CD8-positive, alpha-beta T cell (primary cell): ENCODE measurements at places on chromosomes 3 and 15.

- DNase-seq, result no peak
Observed at GRCh38 chr3:110910346-110910955, 161.2 kb upstream of the NECTIN3 start.

DNA sequence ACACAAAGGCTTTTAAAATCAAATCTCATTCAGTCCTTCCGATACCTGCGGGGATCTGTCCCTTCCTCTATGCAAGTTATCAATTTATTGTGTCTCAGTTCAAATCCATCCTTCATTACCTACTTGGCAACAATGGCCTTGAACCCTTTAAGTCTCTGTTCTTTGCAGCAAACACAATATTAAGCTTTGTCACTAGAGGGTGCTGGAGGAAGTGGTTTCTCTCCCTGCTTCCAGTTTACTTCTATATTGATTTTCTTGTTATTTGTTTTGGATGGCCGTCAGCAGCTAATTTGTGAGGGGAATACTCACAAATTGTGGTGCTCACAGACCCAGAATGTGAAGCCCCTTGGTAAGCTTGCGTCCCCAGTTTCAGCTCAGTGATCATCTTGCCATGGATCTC lies 278.3 kb downstream of the FGF12 start:
- no peak for DNase-seq

GRCh38 chr3:89488800-89489580 lies 381.6 kb downstream of the EPHA3 start:
- DNase-seq, result no peak

- no peak for DNase-seq
Observed at GRCh38 chr15:80501476-80501875, 97.3 kb downstream of the ARNT2 start.

DNA sequence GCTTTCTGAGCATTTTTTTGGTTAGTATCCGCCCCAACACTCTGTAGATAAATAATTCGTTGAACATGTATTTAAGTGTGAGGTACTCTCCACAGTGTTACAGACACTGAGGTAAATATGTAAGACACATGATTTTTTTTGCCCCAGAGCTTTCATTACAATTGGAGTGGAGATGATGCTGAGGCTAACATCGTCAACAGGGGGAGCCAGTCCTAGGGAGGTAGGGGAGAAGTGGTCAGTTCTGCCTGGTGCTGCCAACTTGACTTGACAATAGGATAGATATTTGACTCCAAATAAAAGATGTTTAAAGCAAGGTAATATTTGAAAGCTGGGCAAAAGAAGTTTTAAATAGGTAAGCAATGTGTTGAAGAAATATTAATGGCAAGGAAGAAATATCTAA lies 295.7 kb downstream of the UNC13C start:
- no peak for DNase-seq

- DNase-seq, result no peak
Observed at GRCh38 chr3:193767353-193768069, 174.5 kb downstream of the OPA1 start.

- no peak for DNase-seq
Observed at GRCh38 chr3:40691452-40691861, 166.7 kb downstream of the ZNF621 start.
